ENCODE measurements at places on chromosomes 4 and X.
A peak's percentile ranks its signal among the peaks of the same experiment; 100 is the strongest.

DNA sequence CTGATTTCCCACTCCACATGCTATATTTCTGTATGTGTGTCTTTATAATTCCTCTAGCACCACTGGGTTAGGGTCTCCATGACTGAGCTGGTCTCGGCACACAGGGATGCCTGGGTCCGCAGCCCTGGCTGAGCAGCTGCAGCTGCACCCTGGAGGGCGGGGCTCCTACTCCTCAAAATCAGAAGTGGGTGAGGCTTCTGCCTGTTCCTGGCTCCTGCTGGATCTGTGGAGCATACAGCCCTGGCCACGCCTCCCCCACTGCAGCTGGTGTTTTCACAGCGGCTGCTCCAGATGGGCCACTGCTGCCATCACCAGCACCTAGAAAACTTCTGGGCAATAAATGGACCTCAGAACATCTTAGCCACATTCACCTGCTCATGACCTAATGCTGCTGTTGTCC lies 30.9 kb downstream of the SPCS3 start:
- no peak for DNase-seq

DNA sequence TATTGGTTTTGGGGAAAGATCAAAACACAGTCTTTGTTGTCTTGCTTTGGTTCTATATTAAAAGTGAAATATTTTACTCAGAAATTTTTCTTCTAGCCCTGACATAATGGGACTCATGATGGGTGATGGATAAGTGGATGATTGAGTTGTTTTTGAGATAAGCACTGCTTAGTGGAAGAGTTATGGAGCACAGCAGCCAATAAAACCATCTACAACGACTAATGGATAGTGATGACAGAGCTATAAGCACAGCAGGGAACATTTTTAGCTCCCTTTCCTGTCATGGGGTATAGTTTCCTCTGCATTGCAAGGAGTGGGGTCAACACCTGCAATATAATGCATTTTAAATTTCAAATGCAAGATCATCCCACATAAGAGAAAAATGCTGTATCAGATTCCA lies 812.4 kb downstream of the STPG2 start:
- no peak for DNase-seq

DNA sequence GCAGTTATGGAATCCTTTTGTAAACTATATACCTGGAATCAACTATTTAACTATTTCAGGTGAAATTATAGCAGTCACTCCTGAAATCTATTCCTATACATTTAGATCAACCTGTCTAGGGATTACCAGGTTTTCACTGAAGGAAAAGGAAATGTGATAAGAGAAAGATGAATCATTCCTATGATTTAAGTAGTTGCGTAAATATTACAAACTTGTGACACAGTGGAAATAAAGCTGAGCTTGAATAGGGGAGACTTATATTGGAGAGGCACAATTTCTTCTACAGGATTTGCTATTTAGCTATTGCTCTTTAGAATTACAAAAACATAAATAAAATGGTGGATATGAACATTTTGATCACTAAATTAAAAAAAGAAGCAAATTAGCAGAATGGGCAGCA lies 284.1 kb upstream of the EPHA5 start:
- no peak for DNase-seq

DNA sequence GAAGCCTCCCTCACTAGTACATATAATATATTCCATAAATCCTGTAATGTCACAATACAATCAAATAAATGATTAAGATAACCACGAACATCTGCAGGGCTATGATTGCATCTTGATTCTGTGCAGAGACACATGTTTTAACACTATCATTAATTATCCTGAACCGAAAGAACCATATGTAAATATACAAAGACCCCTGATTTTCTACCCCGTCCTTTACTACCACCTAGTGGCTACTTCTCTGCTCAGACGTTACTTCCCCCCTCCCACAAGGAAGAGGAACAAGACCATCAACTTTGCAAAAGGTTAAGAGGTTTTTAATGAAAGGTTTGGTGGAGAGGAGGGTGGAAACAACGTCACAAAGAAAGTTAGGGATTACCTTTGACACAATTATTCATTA lies 134.0 kb downstream of the COL4A6 start:
- no peak for DNase-seq

DNA sequence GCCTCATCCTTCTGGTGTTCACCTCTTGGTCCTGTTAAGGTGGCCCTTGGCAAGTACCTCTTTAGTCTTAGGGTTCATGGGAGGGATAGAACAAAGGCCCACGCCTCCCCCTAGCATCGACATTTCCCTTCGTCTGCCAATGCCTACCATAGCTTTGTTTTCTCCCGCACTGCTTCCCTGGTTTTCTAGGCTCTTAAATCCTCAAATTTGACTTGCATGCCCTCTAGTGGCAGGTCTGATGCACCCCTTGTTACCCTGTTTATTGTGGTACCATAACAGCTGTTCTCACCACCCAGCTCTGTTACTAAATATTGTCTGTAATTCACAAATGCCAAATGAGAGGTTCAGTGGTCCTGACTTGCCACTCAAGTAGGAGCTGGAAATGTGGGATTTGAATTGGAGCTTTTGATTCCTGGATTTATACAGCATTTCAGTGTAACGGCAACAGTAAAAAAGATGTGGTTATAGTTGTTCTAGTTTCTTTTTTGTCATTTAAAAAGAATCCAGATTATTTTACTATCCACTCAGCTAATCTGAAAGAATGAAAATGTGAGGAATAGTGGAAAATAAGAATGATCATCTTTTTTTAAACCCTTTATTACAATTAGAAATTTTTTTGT lies 100.1 kb downstream of the REPS2 start:
- DNase-seq: peak; percentile 47

DNA sequence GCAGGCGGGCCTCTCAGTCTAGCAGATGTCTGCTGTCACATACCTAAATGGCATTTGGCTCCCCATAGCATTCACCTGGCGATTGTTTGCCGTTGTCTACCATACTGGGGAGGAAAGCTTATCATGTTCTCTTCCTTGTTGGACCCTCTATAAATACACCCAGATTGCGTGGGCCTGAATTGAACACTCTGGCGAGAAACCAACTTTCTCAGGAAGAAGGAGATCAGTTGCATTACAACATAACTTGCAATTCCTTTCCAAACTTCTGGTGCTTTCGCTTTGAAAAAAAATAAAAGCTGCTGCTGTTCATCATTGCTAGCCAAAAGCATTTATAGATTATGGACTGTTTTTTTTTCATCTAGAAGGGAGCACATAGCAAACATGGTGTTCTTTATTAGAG lies 230.0 kb upstream of the GPC4 start:
- no peak for DNase-seq

GRCh38 chrX:7054219-7055216 lies 93.0 kb upstream of the STS start:
- DNase-seq: no peak

GRCh38 chrX:136870064-136870463 lies 10.5 kb downstream of the RBMX start:
- DNase-seq: no peak
